Hepatic stellate cell (primary cell): ENCODE measurements at places on chromosomes 6 and 20.

GRCh38 chr6:20564269-20564668 lies 30.0 kb downstream of the CDKAL1 start:
- DNase-seq, result peak; percentile 12

DNA sequence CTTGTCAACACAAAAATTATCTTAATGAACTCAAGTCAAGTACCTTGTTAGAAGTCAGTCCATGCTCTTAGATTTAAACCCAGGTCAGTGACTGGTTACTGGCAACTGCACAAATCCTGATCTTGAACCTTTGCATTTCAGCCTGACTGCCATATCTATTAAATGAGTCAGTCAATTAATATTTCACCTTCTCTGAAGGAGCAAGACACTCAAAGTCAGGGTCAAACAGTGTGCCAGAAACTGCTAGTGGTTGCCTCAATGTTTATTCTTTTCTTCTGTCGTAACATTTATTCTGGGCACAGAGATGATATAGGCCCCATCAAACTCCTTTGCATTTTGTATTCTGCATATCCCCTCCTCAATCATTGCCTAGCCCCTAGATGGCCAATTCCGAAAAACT lies 193.9 kb upstream of the MOCS1 start:
- DNase-seq, result no peak

DNA sequence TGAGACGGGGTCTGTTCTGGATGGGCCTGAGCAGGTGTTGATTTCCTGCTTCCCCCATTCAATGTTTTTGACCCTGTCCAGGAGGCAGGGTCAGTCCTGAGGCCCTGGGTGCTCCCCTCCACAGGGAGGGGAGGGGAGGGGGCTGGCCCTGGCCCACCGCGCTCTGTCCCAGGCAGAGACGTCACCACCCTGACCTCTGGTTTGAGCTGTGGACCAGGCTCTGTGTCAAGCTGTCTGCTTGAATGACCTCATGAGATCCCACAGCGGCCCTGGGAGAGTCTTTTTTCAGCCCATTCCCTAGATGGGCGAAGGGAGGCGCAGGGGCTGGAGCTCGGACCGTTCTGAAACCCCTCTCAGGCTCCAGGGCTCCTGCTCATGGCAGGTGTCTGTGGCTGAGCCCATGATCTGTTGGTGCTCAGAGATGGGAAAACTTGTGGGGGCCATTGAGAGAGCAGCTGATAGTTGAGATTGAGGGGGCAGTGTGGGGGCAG lies 8.9 kb upstream of the LKAAEAR1 start:
- DNase-seq, result no peak

- DNase-seq, result no peak
These were observed 243.2 kb upstream of the TENT5A start for GRCh38 chr6:81995548-81996289.

- DNase-seq, result peak; percentile 66
These were observed 165.9 kb upstream of the CDYL start for GRCh38 chr6:4610256-4610655.
